HTR-8/SVneo (cell line): ENCODE measurements at places on chromosomes 2 and 18.

DNA sequence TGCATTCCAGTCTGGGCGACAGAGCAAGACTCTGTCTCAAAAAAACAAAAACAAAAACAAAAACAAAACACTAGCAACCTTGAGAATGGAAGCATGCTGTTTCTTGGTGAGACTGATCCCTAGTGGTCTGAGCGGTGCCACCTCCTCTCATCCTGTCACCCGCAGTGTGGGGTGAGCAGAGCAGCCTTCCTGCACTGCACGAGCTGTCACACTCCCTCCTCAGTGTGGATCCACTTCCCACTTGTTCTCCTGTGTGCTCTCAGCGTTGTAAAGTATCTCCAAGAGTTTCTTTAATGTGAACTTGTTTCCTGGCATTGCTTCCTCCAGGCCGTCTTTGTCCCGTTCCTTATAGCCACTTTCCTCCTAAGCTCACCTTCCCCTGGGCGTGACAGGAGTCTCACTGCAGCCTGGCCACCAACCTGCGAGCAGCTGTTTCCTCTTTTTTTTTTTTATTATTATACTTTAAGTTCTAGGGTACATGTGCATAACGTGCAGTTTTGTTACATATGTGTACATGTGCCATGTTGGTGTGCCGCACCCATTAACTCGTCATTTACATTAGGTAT, 220.5 kb downstream of the FAM210A start:
- no peak for DNase-seq

DNA sequence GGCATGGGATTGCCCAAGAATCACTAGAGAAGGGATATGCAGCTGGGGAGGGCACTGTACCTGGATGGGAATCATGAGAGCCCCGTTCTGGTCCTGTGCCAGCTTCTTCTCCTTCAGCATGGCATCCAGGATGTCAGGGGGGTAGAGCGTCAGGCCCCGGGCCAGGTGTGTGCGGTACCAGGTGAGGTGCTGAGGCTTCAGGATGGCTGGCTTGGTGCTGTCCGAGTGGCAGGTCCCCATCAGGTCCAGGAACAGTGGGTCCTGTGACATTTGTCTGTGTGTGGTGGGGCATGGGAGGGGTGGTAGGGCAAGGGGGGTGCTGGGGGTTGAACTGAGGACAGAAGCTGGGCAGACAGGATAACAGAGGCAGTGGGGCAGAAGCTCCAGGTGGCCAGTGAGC, 13.2 kb downstream of the CFAP65 start:
- DNase-seq, result no peak

DNA sequence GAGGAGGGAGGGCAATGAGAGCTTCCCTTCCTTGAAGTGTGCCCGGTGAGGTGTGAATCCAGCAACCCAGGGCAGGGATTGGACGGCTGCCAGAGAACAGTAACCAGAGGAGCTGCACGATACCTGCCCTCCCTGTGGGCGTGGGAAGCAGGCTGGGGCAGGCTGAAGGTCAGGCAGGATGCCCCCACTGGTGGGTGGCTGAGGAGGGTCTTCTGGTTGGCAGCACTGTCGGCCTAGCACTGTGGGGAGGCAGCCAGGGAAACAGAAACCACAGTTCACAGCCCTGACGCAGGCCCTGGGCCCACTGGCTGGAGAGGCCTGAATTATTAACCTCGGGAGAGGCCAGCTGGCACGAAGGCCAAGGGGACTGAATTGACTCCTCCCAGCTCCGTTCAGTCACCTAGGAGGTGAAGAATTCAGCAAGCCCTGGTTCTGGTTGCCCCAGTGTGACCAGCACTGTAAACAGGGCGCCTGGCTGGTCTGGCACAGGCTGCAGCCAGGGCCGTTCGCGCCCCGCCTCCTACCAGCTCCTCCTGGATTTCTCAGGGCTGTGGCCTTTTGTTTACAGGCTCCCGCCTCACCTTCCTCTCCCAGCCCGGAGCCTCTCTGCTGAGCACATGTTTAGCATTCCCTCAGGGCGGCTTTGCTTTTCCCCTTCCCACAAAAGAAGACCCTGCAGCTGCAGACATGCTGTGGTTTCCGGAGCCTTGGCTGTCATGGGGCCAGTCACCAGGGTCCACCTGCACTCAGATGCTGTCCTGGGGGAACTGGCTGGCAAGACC, 97.8 kb downstream of the B3GNT2 start:
- DNase-seq, result no peak

DNA sequence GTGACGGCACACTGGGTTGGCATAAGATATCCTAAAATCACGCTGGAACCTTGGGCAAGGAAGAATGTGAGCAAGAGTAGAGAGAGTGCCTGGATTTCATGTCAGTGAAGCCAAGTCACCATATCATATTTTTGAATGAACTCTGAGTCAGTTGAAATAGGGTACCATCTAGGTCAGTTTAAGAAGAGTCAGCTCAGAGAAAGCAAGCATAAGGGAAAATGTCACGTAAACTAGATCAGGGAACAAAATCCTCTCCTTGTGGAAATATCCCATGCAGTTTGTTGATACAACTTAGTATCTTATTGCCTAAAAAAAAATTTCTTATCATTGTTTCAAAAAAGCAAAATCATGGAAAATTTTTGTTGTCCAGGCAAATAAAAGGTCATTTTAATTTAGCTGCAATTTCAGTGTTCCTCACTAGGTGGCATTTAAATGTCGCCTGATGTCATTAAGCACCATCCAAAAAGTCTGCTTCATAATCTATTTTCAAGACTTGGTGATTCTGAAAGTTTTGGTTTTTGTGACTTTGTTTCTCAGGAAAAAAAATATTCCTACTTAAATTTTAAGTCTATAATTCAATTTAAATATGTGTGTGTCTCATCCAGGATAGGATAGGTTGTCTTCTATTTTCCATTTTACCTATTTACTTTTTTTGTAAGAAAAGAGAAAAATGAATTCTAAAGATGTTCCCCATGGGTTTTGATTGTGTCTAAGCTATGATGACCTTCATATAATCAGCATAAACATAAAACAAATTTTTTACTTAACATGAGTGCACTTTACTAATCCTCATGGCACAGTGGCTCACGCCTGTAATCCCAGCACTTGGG, 19.6 kb downstream of the RSAD2 start:
- DNase-seq, result no peak

DNA sequence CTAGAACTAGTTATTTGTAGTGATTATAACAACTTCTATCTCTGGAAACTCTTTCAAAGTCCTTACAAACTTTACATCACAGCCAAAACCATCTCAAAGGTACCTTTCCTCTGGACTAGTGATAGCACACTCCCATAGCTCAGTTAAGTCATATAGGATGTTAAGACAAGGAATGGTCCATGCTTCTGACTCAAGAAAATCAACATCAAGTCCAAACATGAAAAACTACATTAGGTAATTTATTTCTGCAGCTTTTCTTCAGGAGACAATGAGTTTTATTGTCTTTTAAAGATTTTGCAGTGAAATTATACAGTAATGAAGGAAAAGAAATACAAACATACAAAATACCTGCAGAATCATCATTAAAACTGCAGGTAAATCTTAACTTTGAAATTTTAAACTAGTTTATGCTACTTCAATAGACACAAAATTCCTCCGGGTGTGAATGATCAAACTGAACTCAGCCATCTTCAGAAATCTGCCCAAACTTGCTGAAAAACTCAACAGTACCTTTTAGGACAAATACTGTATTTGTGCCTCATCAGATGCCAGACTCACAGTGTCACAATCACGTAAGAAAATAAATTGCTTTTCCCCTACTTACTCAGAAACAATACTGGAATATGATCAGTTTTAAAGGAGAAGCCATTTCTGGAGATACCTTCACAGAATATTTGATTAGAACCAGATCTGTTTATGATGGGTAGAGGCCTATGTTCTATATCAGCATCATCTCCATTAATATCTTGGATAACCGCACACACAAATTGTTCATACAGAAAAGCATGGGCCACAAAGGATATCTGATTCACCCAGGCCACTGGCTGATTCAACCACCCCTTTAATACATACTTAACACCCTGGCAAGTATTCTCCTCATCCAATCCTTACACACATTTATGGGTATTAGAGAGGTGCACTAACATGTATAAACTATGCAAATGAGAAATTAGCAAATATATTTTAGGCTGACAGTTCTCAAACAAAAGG, 2.6 kb downstream of the TMEM131 start:
- no peak for DNase-seq

DNA sequence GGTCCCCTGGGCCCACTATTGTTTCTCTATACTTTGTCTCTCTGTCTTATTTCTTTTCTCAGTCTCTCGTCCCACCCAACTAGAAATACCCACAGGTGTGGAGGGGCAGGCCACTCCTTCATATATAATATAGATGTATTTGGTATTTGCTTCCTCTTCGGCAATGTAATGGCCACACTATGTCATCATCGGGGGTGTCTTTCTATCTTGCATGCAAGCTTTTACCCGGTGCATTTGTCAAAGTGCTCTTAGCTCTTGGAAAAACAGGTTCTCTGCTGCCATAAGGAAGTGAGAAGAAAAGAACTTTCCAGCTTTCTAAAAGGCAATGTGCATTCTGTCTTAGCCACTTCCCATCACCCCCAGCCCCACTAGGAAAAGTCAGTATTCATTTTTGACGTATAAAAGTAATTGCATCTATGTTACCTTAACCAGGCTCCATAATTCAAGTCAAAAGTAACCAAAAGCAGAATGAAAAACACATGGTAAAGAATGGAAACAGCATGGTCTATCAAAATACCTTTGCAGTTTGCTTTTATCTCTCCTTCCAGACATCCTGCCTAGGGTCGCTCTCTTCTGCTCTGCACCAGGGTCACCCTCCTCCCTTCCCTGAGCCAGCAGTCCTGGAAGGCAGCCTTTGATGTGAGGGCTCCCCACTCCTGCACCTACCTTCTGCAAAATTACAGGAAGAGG, 27.2 kb upstream of the FHL2 start:
- no peak for DNase-seq
